ENCODE measurements at places on chromosomes 2 and 18. TPM values are rescaled to one million over a fixed set of nuclear protein-coding genes. Genes with fewer than 3 reads are reported as not detected.
A peak's percentile ranks its signal among the peaks of the same experiment; 100 is the strongest.

Gene ABCA12
- not detected for total RNA-seq

Gene ZNF532
- 59.5 TPM for total RNA-seq

Gene IL36A
- total RNA-seq: not detected

Gene PRADC1
- total RNA-seq: 124 TPM

Gene AQP12A
- not detected for total RNA-seq

Gene ICA1L
- 8.9 TPM for total RNA-seq

Gene MPP4
- 0.35 TPM for total RNA-seq

- DNase-seq: peak; percentile 47
These were observed 212.3 kb downstream of the MGAT5 start for GRCh38 chr2:134466141-134466540.

DNA sequence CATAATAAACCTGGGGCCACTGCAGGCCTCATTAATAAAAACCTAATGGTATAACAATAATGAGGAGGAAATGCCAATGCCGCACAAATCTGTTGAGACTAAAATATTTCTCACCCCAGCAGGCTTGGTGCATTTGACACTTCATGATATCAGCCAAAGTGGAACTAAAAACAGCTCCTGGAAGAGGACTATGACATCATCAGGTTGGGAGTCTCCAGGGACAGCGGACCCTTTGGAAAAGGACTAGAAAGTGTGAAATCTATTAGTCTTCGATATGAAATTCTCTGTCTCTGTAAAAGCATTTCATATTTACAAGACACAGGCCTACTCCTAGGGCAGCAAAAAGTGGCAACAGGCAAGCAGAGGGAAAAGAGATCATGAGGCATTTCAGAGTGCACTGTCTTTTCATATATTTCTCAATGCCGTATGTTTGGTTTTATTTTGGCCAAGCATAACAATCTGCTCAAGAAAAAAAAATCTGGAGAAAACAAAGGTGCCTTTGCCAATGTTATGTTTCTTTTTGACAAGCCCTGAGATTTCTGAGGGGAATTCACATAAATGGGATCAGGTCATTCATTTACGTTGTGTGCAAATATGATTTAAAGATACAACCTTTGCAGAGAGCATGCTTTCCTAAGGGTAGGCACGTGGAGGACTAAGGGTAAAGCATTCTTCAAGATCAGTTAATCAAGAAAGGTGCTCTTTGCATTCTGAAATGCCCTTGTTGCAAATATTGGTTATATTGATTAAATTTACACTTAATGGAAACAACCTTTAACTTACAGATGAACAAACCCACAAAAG, 580.9 kb upstream of the TMEFF2 start:
- DNase-seq: no peak

DNA sequence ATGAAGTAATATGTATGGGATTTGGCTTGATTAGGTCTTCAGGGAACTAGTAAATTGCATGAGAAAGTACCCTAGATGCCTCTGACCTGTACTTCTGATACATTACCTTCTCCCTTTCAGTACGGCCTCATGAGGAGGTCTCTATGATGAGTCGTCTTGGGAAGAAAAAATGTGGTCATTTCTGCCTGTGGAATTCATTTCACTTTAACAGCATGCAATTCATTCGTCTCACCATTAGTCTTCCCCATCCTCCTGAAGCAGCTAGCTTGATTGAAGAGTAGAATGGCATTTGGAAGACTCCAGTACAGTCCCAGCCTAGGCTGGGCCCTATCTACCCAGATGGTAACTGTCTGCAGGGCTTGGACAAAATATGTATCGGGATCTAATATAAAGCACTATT, 52.2 kb downstream of the TMX3 start:
- DNase-seq: no peak

DNA sequence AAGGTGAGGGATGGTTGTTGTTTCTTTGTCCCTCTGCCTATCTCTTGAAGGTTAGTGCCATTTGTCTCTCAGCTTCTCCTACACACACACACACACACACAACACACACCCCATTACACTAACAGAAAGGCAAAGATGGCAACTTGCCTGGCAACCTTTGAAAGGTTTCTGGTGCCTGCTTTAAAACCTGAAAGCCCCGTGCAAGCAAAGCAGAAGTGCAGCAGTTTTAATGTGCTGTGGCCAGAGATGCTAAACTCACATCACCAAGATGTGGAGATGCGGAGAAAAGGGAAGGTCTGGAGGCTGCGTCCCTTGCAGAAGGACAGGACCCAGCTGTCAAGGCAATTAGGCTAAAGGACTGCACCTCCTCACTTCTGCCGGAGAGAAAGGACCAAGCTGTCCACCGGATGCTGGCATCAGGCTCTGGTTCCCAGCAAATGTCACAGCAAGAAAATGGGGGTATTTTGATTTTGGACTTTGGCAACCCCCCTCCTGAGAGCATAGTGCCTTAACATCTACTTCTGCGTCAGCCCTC, 196.4 kb downstream of the ARL4C start:
- no peak for DNase-seq

DNA sequence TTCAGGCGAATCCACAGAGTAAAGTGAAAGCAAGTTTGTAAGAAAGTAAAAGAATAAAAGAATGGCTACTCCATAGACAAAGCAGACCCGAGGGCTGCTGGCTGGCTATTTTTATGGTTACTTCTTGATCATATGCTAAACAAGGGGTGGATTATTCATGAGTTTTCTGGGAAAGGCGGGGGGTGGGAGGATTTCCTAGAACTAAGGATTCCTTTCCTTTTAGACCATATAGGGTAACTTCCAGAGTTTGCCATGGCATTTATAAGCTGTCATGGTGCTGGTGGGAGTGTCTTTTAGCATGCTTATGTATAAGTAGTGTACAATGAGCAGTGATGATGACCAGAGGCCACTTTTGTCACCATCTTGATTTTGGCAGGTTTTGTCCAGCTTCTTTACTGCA, 59.8 kb downstream of the SLC4A3 start:
- DNase-seq: no peak

- DNase-seq: no peak
These were observed at the start of gene PXDN for GRCh38 chr2:1744446-1745170. TSS of gene PXDN (minus strand) at chr2:1744515. CDS start at chr2:1744455, 60 bp downstream.

- no peak for DNase-seq
These were observed 40.8 kb downstream of the CHN1 start for GRCh38 chr2:174964404-174964803.

- no peak for DNase-seq
These were observed 137.3 kb downstream of the SETBP1 start for GRCh38 chr18:44817831-44818473.

- DNase-seq: no peak
These were observed 5.0 kb upstream of the MYL12B start for GRCh38 chr18:3256693-3257626.

- no peak for DNase-seq
These were observed 25.5 kb upstream of the YWHAQ start for GRCh38 chr2:9656270-9656766.

- DNase-seq: peak; percentile 47
These were observed 144.4 kb upstream of the TWIST2 start for GRCh38 chr2:238703436-238703835.

GRCh38 chr2:176188774-176189680, 559 bp downstream of the HOXD1 start:
- no peak for DNase-seq

DNA sequence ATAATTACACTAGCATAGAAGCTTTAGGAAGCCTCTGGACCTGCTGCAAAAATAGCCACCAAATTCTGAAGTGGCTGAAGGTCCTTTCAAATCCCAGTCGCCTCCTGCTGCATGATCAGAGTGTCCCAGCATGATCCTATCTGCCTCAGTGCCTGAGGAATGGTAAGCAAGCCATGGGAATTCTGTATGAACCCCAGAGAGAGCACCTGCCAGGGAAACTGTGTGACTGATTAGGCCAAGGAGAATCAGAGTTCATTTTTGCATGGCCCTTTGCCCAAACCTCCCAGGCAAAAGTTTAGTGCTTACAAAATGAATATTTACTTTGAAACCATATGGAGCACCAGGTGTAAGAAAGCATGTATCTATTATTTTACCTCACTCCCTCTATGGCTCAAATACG, 221.4 kb downstream of the ARL4C start:
- DNase-seq: no peak

GRCh38 chr2:10042301-10043161, 819 bp upstream of the KLF11 start:
- peak; percentile 95 for DNase-seq

- no peak for DNase-seq
These were observed 595.8 kb downstream of the STK39 start for GRCh38 chr2:167651406-167652151.

- DNase-seq: peak; percentile 67
These were observed 285.6 kb downstream of the AGAP1 start for GRCh38 chr2:235779444-235779896.

DNA sequence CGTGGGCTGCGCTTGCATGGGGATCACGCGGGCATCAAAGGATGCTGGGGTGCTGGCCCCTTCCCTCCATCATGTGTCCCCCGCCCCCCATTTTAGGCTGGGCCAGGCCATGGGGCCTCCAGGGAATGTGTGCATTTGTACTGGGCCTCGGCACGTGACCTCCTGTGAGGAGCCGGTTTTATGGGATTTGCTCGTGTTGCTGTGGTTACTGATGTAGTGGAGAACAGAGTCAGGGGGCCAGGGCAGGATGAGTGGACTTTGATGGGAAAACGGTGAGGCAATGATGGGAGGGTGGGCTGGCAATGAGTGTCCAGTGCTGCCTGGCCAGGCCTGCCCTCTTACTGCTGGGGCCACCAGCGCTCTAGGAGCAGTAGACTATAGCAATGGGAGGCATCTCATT, 257.7 kb downstream of the LOXHD1 start:
- DNase-seq: no peak

GRCh38 chr18:24033641-24034412, 19.3 kb downstream of the TTC39C start:
- no peak for DNase-seq

DNA sequence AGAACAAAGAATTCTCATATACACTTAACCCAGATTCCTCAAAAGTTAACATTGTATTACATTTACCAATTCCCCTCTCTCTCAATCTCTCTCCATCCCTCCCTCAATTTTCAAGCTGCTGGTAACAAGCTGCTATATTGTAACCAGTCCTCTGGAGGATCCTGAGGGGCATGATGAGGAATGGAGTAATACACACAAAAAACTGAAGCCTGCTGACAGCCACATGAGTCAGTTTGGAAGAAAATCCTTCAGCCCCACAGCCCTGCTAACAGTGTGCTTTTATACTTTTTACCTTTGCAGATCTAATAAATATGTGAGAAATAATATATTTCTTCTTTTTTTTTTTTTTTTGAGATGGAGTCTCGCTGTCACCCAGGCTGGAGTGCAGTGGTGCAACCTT, 165.7 kb upstream of the RAB12 start:
- no peak for DNase-seq

DNA sequence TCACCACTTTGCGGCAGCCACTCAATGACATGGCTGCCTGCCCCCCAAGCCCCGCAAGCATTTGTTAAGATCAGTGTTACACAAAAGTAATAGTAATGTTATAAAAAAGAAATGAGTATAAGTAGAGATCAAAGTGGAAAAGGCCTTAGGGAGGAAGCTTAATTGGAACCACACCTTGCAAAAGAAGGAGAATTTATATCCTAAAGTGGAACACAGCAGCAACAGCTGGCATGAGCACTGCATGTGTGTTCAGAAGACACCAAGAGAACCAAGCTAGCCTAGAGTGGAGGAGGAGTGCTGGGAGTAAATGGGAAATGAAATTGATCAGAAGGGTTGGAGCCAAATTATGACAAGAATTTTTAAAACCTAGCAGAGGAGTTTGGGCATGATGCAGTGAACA, 73.1 kb upstream of the STK17B start:
- DNase-seq: no peak

- DNase-seq: peak; percentile 58
These were observed 3.4 kb downstream of the CYP26B1 start for GRCh38 chr2:72144274-72144631.

GRCh38 chr2:8524823-8525222, 157.0 kb upstream of the ID2 start:
- DNase-seq: no peak

- no peak for DNase-seq
These were observed 98.9 kb upstream of the GLS start for GRCh38 chr2:190781604-190782198.

DNA sequence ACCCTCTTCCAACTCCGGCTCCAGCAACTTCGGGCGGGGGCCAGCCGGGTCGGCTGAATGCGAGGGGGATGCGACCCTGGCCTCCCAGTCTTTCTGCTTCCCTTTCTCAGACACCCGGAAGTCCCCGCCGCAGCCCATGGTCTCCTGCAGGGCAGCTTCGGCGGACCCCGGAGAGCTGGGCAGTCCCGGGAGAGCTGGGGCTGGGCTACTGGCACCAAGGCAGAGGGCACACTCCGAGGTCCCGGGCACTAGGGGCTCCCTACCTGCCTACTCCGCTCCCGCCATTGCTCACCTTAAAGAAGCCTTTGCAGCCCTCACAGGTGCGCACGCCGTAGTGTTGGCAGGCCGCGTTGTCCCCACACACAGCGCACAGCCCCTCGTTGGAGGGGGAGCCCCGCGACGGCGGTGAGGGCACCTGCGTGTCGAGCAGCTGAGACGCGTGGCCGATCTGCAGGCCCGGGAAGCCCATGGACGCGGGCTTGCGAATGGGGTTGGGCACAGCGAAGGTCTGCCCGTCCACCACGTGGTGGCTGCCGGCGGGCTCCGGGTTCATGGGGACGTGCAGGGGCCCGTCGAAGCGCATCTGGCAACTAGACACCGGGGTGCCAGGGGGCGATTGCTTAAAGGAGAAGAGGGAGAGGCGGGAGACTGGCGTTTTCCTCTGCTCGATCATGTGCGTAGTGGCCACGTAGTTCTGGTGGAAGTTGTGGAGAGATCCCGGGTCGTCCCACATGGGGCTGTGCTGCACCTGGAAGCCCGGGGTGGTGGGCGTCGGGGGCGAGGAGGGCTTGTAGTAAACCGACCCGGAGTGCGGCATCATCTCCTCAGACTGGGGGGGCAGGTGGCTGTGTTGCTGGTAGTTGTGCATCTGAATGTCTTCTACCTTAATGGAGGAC, 3.2 kb downstream of the NR4A2 start:
- DNase-seq: no peak

GRCh38 chr2:88654714-88655113, 27.4 kb upstream of the EIF2AK3 start:
- DNase-seq: no peak

- DNase-seq: no peak
These were observed 25.7 kb upstream of the NCL start for GRCh38 chr2:231489990-231490389.
